ENCODE measurements at places on chromosomes 16 and 17.

DNA sequence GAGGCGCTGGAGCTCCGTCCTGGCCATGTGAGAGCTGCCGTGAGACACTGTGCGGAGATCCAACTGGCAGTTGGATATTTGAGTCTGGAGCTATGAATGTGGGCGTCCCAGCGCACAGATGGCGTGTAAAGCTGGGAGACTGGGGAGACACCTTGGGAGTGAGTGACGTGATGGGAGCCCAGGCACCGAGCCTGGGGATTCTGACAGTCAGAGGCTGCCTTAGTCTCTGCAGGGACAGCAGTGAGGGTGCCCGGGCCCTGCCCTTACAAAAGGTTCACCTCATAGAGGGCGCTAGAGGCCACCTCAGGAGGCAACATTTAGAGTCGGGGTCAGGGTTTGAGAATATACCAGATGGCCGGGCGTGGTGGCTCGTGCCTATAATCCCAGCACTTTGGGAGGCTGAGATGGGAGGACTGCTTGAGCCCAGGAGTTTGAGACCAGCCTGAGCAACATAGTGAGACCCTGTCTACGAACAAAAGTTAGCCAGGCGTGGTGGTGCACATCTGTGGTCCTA lies 194.1 kb upstream of the GSE1 start:
- no peak for DNase-seq

GRCh38 chr17:39200070-39200879 lies at the start of gene RPL19:
TSS of gene RPL19 (plus strand) at chr17:39200283. CDS start at chr17:39200345, 62 bp downstream.
- DNase-seq = no peak

- DNase-seq = no peak
These were observed 174.7 kb downstream of the KATNIP start for GRCh38 chr16:27724482-27725235.

- no peak for DNase-seq
These were observed 314.3 kb downstream of the KCNJ2 start for GRCh38 chr17:70483624-70484023.

GRCh38 chr17:42227849-42228700 lies 33.8 kb upstream of the GHDC start:
- no peak for DNase-seq

DNA sequence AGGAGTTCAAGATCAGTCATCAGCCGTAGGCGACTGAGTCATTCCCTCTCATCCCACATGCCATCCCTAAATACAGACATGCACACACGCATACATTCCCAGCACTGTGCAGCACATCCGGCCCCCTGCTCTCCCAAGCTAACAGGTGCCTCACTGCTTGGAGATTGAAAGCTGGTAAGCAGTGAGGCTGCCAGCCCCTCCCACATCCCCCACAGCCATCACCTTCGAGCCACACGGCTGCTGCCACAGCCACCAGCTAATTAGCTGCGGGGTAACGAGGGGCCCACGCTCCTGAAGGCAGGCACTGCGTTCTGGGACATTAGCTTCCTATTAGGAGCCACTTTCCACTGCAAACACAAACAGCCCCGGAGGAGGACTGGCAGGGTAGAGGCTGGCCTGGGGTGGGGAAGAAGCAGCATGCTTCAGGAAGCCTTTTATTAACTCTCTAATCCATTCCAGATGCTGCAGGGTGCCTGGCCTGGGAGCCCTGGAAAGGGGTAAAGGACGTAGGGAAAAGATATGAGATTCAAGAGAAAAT lies 179.6 kb downstream of the CCT6B start:
- no peak for DNase-seq

DNA sequence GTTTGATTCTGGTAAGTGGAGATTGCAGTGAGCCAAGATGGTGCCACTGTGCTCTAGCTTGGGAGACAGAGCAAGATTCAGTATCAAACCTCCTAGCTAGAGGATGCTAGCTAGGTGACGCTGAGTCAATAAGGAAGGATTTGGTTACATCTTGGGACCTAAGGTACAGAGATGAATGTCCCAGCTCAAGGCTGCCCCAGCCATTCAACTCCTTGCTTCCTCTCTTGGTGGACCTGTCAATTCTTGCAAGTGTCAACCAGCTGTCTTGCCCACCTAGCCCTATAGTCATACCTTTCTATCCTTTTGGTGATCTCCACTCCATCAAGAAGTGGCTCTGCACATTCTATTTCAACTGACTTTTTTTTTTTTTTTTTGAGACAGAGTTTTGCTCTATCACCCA lies 1.4 kb upstream of the MILR1 start:
- DNase-seq = peak; percentile 44

DNA sequence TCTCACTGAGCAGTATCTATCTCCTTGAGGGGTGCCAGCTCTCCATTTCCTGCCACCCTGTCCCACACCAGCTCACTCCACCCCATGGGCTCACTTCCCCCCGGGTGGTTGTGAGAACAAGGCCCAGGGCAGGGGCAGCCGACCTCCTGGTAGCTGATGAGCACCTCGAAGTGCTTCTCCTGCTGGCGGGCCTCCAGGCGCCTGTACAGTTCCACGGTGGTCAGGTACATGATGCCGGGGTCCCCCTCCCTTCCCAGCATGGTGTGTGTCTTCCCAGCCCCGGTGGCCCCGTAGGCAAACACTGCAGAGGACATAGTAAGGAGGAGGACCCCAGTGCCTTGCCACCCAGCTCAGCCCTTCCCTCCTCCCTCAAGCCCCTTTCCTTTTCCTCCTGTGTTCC lies 12.5 kb downstream of the KIF18B start:
- DNase-seq = no peak

GRCh38 chr17:42409523-42410318 lies 13.3 kb downstream of the CAVIN1 start:
- no peak for DNase-seq

GRCh38 chr17:8116776-8117175 lies 1.5 kb downstream of the ALOXE3 start:
- DNase-seq = no peak

DNA sequence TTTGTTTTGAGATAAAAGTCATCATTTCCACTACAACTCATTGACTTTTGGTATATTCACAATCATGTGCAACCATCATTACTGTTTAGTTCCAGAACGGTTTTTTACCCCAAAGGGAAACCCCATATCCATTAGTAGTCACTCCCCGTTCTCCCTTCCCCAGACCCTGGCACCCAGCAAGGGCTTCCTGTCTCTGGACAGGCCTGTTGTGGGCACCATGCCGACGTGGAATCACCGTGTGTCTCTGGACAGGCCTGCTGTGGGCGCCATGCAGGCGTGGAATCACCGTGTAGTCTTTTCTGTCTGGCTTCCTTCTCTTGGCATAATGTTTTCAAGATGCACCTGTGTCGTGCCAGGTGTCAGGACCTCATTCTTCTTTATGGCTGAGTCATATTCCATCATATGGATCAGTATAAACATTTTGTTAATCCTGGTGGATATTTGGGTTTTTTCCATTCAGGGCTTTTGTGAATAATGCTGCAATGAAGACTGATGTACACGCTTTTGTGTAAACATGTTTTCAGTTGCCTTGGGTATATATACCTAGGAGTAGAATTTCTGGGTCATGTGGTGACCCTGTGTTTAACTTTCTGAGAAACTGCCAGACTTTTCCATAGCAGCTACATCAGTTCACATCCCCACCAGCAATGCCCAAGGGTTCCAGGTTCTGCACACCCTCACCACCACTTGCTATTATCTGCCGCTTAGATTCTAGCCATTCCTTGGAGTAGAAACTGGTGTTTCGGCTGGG lies 19.1 kb downstream of the ENDOV start:
- no peak for DNase-seq

DNA sequence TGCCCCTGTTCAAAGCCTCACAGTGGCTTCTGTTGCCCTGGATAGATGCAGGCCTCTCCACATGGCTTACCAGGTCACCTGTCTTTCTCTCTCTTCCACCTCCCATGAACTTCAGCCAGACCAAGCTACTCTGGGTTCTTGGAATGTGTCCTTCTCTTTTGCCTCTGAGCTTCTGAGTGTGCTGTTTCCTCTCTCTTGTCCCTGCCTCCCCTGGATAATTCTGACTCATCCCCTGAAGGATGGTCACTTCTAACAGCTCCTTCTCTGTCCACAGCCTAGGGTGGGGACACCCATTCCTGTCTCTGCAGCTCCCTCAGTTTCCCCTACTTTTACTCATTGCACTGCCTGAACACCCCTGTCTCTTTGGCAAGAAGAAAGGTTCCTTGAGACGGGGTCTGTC lies 2.9 kb downstream of the GUCY2D start:
- no peak for DNase-seq

DNA sequence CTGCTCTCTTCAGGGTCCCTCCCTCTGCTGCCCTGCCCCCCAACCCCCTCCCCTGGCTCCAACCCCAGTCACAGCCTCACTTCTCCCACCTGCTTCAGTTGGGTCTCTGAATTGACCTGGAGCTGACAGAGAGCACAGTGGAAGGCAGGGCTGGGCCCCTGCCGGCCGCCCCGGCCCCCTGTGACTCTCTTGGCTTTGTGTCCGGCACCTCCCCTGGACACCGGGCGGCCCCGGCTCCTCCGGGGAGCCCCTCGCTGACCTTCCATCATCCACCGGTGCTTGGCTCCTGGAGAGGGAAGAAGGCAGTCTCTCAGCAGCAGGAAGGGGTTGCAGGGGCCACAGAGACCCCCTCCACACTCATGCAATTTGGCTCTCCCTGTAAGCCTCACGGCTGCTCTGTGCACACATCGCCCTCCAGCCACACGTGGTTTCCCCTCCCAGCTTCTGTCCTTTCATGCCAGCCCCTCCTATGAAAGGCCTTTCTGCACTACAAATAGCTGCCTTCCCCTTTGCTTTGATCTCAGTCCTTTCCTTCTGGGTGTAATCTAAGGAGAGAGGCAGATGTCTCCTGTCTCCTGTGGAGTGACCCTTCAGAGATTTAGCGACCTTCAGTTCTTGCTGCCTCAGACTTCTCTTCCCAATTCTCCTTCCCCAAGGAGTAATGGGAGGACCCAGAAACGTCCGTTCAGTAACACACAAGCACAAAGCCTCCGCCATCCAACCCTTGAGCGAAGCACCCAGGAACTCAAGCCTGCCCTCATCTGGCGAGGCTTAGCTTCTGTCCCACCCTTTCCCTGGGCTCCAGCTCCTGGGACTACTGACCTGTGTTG lies 8.3 kb downstream of the NKIRAS2 start:
- no peak for DNase-seq

- no peak for DNase-seq
These were observed 7.0 kb upstream of the NAGLU start for GRCh38 chr17:42529061-42529460.

DNA sequence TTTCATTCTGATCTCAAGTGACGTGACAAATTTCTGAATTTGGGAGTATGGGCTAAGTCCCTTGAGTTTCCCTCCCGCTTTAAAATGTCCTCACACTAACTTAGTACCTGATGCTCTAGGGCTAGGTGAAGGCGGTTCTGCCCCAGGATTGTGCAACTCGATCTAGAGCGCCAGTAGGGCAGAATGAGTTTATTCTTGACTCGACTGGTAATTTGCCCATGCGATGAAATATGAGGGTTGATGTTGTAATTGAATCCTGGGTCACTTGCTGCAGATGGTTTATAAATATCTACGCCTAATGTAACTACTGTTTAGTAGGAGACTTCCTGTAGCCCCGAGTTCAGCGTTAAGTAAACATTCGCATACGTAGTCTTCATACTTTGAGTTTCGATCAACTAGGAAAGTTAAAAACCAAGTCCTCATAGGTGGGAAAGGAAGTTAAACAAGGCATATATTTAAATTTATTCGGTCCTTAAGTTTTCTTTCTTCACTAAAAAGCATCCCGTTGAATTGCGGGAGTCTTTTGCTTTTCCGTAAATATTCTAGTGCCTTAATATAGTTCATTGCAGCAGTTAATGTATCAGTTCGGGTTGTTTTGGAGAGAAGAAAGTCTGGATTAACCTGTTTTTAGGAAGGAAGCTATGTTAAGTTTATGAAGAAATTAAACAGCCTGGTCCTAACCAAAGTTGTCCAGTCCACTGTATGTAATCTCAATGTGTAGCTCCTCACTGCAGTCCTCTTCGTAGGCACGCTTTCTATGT lies 1.6 kb downstream of the CTCF start:
- no peak for DNase-seq

DNA sequence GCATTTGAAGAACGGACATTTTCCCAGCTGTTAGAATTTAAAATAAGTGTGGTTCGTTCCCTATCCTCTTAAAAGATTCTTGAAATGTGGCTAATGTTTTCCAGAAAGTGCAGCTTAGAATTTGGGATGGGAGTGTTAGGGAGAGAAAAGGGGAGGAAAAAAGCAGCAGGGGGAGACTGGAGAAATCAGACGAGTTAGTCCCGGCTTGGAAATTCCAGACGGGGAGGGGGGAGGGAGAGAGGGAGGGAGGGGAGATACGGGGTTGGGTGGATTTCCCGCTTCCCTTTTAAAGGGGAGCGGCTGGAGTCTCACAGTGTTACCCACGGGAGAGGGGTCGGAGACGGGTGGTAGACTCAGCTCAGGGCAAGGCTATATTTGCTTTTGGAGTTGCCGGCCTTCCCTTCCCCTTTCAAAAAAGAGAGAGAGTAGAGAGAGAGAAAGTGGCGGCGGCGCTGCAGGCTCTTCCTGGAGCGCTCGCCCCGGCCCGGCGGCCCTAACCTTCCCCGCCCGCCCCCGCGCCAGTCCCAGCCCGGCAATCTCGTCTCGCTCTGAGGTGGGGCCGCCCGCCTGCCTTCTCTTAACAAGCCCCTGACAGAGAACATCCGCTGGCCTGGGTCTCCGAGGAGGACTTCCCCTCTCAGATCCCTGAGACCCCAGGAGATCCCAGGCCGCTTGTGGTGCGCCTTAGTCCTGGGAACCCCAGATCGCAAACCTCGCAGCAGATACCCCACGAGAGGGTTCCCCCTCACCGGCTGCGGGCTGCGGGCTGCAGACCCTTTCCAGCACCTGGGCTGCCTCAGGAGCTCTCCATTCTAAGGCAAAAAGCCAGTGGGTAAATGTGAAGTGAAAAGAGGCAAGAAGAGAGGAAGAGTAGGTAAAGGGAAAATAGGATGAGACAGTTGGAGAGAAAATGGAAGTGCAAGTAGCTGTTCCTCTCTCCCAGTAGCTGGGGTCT lies 6.6 kb downstream of the IGF2BP1 start:
- DNase-seq = no peak

DNA sequence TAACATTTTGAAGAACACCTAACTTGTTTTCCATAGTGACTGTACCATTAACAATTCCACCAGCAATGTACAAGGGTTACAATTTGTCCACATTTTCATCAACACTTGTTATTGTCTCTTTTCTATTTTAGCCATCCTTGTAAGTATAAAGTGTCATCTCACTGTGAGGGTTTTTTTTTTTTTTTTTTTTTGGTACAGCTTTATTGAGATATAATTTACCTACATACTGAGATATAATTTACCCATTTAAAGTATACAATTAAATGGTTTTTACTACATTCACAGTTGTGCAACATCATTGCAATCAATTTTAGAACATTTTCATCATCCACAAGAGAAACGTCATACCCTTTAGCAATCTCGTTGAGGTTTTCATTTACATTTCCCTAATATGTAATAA lies 17.9 kb upstream of the TMIGD1 start:
- no peak for DNase-seq

DNA sequence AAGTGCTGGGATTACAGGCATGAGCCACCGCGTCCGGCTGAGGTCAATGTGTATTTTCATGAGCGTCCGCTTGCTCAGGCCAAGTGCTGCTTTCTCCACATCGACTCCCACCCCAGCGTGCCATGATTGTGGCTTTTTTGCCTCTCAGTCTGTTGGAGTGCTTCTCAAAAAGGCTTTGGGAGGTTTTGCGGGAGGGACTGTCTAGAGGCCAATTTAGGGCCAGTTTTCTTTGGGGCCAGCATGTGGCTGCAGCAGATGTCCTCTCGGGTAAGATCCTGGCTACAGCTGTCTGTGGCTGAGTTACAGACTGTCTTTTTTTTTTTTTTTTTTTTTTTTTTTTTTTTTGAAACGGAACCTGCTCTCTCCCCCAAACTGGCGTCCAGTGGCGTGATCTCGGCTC lies 6.5 kb downstream of the C16orf90 start:
- DNase-seq = no peak

Measured in GM12864 (cell line).